ENCODE measurements at places on chromosomes 12 and 14.

DNA sequence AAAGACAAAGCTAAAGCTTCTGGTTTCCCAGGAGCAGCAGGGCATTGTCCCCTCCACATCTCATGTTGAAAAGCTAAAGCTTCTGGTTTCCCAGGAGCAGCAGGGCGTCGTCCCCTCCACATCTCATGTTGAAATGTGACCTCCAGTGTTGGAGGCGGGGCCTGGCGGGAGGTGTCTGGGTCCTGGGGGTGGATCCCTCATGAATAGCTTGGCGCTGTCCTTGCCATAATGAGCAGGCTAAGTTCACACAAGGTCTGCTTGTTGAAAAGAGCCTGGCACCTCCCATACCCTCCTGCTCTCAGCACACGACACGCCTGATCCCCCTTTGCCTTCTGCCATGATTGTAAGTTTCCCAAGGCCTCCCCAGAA, 123.7 kb downstream of the PIWIL1 start:
- ATAC-seq, result no peak

- peak; percentile 20 for ATAC-seq
Observed at GRCh38 chr14:96205059-96205977, 679 bp downstream of the BDKRB2 start.

- ATAC-seq, result no peak
Observed at GRCh38 chr14:60184146-60184904, 19.1 kb upstream of the DHRS7 start.

DNA sequence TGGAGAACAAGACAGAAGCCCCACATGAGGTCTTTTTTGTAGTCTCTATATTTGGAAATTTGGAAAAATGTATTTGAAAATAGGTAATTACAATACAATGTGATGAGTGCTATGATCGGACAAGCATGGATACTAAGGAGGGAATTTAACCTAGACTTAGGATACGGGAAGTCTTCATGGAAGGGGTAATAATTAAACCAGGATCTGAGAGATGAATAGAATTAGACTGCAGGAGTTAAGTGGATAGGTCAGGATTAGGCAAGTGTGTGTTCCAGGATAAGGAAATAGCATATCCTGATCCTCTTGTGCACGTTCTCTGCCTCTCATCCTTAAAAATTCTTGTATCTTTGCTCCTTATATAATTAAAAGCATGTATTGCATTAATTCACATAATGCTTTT, 223.3 kb upstream of the PRICKLE1 start:
- no peak for ATAC-seq

DNA sequence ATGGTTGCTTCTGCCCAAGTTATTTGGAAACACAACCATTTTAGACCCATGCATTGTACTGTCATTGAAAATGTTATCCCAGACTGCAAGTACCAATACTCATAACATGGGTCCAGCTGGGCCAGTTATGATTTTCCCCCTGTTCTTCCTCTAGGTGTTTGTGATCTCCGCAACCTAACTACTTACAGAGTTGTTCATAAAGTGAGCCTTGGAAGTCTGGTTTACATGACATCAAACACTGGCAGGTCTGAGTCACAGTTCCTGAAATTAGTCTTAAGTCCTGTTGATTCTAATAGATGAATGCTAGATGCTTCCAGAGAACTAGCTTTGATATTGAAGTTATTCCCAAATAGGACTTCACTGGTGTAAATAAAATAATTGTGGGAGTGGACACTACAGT, 487.0 kb downstream of the MED13L start:
- ATAC-seq, result no peak
